HEK293T (cell line): ENCODE measurements at places on chromosomes 13 and 19.

DNA sequence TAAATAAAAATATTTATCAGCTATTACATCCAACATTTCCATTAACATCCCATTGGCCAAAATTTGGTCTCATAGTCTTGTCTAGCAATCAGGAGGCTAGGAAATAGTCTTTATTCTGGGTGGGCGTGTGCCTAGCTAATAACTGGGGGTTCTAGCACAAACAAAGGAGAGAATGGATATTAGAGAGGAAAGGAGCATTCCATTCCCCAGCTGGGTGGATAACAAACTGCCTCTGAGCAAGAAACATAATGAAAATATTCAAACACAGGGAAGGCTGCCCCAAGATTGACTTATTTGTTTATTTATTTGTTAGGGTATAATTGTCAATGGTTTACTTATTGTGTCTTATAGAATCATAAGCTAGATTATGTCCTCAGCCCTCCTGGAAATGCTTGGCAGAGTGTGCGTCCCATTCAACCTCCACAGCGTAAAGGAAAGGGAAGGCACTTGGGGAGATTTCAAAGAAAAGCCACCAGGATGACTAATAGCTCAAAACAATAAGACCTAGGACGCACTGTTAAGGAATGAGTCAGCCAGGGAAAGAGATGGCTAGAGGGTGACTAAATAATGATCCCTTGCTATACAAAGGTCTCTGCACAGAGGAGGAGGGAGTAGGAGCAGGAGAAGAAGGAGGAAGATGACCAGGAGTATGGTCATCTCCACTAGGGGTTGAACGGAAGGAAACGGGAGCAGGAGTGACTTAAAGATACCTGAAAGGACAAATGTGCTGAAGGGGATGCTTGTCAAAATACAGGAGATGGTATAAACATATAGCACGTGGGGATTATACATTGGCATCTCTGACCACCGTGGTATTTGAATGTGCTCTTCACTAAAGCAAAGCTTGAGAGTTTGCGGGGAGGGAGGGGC is 23.5 kb upstream of the USP12 start:
- no peak for DNase-seq

GRCh38 chr13:47908197-47908902 is 92.7 kb downstream of the SUCLA2 start:
- DNase-seq: no peak

DNA sequence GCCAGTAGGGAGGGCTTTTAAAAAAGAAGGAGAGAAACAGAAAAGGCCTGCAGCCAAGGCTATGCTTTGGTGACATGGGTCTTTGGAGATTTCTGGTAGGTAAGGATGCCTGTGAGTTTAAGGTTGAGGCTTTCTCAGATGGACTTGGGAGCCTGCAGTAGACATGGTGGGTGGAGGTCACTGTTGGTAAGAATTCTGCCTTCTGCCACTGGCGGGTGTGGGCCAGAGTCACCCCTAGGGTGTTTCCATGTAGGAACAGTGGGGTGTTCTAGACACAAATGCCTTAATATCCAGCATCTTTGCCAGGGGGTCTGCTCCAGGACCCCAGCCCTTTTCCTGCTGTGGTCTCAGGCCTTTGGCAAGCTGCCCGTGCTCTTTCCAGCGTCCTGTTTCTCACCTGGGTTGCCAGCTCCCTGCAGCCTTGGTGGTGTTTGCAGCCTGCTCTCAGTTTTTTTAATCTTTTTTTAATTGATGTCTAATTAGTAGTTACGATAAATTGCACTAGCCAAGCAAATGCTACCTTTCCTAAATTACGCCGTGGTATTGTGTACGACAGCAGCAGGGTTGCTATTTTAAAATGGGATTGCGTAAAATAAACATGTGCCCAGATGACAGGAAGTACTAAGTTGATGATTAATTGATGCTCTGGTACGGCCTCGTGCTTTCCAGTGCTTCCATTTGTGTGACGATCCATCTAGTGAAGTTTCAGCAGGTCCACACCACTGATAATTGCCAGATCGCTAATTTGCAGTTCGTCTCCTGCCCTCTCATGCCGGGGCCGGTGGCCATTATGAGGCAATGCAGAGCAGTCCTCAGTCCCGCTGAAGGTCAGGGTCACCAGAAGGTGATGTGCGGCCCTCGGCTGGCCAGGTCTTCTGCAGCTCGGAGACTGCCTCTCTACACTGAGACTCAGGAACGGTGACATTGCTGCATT is 35.3 kb upstream of the NPAS1 start:
- no peak for DNase-seq

DNA sequence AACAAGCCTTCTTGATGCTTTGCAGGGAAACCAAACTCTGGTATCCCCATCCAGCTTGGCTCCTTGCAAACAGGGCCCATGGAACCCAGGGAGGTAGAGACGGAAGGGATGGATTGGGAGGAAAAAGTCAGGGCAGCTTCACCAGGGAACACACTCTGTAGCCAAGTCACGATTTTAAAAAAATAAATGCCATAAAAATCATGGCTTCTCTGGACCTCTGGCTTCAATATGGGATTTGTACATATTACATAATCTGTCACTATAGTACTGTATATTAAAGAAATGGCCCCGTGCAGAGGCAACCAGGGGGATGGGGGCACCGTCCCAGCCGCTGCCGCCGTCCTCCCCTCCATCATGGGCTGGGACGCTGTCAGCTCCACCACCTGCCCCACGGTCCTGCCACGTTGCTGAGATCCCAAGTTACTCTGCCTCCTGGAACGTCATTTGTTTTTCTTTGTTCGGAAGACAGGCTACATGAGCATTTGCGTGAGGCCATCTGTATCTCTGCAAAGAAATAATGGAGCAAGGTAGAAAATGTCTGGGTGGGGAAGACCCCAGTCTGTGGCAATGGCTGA is 313.3 kb downstream of the ZNF536 start:
- no peak for DNase-seq

GRCh38 chr13:36355632-36356031 is 9.4 kb upstream of the SPART start:
- no peak for DNase-seq

GRCh38 chr13:50290186-50290585 is 274.9 kb downstream of the KCNRG start:
- DNase-seq: no peak
